ENCODE measurements at places on chromosomes 11 and 22.

- no peak for DNase-seq
Measured at GRCh38 chr11:47124675-47125074, 52.0 kb downstream of the ARFGAP2 start.

DNA sequence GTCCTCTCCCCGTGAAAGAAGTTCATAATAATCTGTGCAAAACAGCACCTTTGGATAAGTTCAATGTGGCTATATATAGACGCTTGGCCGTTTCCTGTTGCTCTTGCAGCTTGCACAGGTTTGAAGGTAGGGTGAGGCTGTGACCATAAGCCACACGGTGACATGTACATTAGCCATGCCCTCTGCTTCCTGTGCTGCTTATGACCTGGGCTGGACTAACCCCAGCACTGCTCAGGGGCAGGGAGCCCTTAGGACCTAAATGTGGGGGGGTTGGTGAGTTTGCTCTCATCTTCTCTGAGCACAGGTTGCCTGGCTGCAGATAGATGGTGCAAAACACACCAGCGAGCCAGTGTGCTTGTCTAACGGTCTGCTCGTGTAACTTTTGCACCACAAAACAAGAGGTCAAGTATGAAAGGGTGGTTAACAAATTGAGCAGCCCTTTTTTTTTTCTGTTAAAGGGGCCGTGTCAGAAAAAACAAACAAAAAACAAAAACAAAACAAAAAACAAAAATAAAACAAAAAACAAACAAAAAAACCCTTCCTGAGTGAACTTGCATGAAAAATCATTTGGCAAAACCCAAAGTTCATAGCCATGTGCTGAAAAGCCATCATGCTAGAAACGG lies 37.3 kb downstream of the FLI1 start:
- DNase-seq, result no peak

GRCh38 chr22:49718396-49718795 lies 109.3 kb downstream of the BRD1 start:
- no peak for DNase-seq

DNA sequence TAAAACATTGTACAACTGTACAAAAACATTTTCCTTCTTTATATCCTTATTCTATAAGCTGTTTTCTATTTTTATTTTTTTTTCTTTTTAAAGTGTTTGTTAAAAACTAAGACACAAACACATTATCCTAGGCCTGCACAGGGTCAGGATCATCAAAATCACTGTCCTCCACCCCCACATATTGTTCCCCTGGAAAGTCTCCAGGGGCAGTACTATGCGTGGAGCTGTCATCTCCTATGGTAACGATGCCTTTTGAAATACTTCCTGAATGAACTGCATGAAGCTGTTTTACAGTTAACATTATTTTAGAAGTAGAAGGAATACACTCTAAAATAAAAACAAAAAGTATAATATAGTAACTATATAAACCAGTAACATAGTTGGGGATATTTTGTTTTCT lies 67.2 kb downstream of the ZC3H12C start:
- no peak for DNase-seq

DNA sequence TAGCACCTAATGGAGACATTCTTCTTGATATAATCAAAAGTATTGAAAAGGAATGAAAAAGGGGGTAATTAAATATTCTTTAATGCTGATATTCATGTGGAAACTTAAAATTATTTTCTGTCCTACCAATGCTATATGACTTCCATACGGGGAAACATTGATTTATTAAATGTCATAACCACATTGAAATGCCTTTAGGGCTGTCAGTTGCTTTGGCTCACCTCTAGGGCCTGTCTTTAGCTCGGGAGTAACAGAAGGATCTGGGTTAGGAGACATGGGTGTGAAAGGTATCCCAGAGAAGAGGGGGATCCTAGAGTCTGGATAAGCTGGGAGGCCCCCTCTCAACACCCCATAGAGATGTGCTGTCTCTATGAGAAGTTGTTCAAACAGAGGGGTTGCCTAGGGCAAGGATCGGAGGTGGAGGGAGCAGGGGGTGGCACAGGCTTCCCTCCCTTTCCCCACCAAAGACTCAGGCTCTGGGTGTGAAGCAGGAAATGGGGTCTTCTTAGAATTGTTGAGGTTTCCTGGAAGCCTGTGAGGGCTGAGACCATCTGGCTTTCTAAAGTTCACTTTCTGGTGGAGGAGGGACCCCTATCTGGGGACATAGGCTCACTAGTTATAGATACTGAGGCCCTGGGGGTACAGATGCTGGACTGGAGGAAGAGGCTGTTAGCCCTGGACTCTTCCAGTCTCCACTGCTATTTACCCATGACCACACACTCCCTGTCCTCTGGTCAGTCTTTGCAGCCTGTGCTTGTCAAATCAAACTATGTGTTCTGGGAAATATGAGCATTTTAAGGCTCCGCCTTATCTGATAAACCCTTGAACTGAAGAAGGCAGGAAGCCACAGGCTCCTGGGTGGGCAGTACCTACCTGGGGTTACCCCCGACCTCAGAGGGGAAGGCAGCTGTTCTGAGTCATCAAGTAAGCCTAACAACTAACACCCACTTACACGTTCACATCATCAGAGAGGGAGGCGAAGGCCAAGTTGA lies 55.8 kb upstream of the RRAS2 start:
- no peak for DNase-seq

GRCh38 chr11:68724293-68724692 lies 27.0 kb downstream of the TESMIN start:
- DNase-seq, result no peak

DNA sequence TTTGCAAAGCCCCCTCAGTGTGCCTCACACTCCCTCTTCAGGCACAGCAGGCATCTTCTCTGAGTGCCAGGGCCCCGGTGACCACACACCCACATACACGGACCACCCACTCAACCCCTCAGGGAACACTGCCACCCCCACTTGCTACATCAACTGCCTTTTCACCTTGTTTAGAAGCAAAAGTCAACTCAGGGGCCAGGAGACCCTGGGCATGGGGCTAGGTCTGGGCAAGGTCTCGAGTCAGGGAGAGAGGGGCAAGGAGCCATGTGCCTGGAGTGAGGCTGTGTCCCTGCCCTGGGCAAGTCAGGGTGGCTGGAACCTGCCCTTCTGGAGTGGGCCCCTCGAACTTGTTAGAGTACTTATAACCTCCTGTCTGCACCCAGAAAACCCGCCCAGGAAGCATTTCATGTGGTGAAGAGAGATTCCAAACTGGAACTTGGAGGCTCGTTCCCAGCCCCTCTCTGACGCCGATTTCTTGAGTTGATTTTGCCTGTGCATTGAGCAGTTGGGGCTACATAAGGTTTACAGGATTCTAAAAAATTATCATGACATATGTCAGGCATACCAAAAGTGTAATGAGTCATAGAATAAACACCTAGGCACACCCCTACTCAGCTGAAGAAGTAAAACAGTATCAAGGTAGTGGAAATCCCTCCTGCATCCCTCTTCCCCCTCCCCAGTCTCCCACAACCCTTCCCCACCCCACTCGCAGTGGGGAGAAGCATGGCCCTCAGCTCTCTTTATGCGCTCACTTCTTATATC lies 74.3 kb downstream of the MYEOV start:
- no peak for DNase-seq

- DNase-seq, result no peak
Measured at GRCh38 chr11:119907122-119907851, 178.3 kb upstream of the NECTIN1 start.

GRCh38 chr11:62708392-62708791 lies 916 bp downstream of the GNG3 start:
- no peak for DNase-seq

- no peak for DNase-seq
Measured at GRCh38 chr22:43476341-43476740, 64.5 kb downstream of the MPPED1 start.

DNA sequence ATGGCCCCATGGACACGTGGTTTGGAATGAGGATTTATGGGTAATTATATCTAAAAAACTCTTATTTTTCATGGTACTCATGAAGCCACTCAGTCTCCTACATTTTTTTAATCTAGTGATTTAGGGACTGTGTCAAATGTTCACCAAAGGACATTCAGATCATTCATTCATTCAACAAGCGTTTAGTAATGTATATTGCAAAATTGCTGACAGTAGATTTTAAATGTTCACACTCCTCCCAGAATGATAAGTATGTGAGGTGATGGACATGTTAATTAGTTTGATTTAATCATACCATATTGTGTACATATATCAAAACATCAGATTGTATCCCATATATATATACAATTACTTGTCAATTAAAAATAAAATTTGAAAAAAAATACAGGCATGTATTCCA lies 40.8 kb upstream of the E2F8 start:
- no peak for DNase-seq

DNA sequence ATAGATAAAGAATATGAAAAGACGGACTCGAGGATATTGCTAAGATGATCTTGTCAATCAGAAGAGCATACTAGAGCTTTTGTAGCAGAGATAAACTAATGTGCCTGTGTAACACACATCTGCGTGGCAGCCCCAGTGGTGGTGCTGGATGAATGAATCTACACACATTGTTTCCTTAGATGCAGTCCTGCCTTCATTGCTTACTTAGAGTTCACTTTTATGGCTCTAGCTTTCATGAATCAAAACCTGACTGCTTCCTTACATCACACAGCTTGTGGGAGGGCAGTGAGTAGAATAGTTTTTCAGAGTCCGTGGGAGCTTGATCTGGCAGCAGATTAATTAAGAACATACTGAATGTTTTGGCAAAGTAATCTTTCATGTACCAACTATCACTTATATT lies 83.7 kb downstream of the EXT2 start:
- peak; percentile 5 for DNase-seq

GRCh38 chr11:75541193-75542087 lies 15.7 kb upstream of the GDPD5 start:
- DNase-seq, result no peak
